Type B pancreatic cell (in vitro differentiated cells): ENCODE measurements at places on chromosomes 7 and 10. TPM values are rescaled to one million over a fixed set of nuclear protein-coding genes. Genes with fewer than 3 reads are reported as not detected.

The CCDC126 gene
- total RNA-seq, result 11.1 and 15.2 TPM in 2 replicates

GRCh38 chr7:122674502-122674901, 24.4 kb downstream of the RNF133 start:
- DNase-seq, result no peak

The EEPD1 gene
- 3.8 and 35.8 TPM in 2 replicates for total RNA-seq

GRCh38 chr10:100122780-100123179, 41.1 kb upstream of the CPN1 start:
- DNase-seq, result no peak

DNA sequence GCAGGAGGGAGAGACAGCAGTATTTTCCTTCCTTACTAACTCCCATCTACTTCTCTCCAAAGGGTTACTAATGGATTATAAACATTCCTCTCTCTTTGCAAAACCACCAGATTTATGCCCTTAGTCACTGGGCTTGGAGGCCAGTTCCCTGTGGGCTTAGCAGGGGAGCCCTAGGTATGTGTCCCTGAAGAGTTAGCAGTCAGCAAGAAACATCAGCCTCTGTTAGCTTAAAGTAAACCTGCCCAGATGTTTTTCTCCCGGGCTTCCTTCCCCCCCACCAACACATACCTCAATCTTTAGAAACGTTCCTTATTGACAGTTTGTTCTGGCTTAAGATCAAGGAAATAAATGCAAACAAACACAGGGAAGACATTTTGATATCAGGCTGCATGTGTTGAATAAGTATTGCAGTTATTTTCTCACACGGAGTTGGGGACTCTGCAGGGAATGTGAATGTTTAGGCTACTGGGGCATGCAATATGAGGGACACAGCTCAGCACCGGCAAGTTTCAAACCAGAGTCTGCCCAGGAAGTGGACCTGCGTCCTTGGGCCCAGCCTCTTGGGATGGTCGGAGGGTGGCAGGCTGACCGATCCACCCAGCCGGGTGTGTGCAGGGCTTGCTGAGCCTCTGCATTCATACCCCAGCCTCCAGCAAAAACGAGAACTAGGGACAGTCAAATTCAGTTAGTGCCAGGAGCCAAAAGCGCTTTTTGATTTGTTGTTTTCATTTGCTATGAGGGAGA, 252.0 kb upstream of the GRB10 start:
- no peak for DNase-seq

The HOXA9 gene
- 0.67 and 4.1 TPM in 2 replicates for total RNA-seq

- DNase-seq, result no peak
Observed at GRCh38 chr10:84140036-84140379, 699 bp downstream of the GHITM start.
